ENCODE measurements at places on chromosomes 13 and 19.

GRCh38 chr19:29596080-29596727 lies 9.9 kb upstream of the POP4 start:
- DNase-seq, result no peak

DNA sequence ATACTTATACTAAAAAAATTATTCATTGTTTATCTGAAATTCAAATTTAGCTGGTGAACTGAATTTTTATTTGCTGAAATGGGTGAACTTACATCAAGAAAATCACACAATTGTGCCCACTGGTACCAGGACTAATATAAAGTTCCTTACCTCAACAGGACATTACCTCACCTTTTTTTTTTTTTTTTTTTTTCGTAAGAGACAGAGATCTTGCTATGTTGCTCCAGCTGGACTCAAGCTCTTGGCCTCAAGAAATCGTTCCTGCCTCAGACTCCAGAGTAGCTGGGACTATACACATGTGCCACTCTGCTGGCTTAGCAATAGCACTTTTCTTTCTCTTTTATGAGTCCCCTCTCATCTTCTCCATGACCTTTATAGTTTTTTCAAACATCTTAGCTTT lies 22.5 kb upstream of the NDFIP2 start:
- DNase-seq, result no peak

DNA sequence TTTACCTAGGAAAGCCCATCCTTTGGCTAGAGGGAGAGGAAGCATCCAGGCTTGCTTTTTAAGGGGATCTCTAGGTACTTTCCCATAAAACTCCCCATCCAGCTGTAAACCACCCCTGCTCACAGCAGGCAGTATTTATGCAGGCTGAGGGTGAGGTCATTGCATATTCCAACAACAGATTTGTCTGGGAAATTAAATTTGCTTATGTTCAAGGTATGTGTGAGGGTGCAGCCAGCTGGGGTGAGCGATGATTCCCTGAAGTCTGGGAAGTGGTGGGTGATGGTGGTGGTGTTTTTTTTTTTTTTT lies 96.3 kb upstream of the C1QTNF9B start:
- DNase-seq, result no peak

- no peak for DNase-seq
These were observed 27.9 kb downstream of the MIPEP start for GRCh38 chr13:23861310-23861709.

GRCh38 chr19:46435009-46435408 lies 6.3 kb upstream of the PNMA8C start:
- no peak for DNase-seq

GRCh38 chr13:73107970-73108369 lies 49.2 kb downstream of the KLF5 start:
- DNase-seq, result no peak

DNA sequence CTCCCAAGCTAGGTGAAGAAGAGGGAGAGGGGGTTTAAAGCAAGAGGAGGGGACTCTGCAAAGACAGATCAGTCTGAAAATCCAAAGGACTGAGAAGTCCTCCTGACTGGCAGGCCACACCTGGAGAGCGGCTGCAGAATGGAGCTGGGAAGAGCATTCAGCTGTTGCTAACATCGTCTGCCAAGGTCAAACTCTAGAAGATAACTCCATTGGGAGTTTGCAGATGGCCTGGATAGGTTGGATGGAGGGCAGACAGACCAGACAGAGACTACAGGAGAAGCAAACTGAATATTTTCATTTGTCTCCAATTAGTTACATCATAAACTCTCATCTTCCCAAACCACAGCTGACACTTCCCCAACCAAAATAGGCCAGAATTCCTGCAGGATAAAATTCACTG lies 19.9 kb upstream of the SHISA2 start:
- no peak for DNase-seq

GRCh38 chr13:35473206-35473775 lies 3.2 kb downstream of the MAB21L1 start:
- no peak for DNase-seq

GRCh38 chr19:46449228-46449627 lies 20.5 kb upstream of the PNMA8C start:
- DNase-seq, result no peak

GRCh38 chr19:4059453-4059871 lies 7.2 kb downstream of the ZBTB7A start:
- no peak for DNase-seq

GRCh38 chr19:8609279-8610040 lies 1.1 kb downstream of the ADAMTS10 start:
- DNase-seq, result no peak

- DNase-seq, result no peak
These were observed 44.3 kb upstream of the N4BP2L1 start for GRCh38 chr13:32472194-32472621.

GRCh38 chr13:77544355-77544754 lies 8.8 kb downstream of the SCEL start:
- DNase-seq, result no peak

DNA sequence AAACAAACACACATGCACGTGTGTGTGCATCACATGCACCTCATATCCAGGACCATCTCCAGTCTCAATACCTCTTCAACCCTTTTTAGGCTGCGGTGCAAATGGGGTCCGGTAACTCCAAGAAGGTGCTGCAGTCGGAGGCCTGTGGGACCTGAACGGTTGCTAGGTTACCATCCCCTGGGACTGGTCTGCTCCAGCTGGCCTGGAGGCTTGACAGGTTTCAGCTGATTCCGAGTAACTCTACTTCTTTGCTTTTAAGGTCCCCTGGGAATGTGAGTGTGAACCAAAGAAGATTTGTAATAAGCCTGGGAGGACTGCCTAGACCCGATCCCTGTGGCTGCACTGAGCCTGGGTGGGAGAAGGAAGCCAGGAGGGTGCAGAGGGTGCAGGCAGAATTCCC lies 117.5 kb downstream of the CCNA1 start:
- no peak for DNase-seq

DNA sequence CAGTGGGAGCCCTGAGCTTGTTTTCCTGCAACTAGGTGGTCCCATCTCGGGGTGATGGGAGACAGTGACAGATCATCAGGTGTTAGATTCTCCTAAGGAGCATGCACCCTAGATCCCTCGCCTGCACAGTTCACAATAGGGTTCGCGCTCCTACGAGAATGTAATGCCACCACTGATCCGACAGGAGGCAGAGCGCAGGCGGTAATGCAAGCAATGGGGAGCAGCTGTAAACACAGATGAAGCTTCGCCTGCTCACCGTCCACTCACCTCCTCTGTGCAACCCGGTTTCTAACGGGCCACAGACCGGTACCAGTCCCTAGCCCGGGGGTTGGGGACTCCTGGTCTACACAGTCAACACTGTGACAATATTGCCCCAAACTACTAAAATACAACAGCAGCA lies 38.8 kb downstream of the CARD8 start:
- no peak for DNase-seq

DNA sequence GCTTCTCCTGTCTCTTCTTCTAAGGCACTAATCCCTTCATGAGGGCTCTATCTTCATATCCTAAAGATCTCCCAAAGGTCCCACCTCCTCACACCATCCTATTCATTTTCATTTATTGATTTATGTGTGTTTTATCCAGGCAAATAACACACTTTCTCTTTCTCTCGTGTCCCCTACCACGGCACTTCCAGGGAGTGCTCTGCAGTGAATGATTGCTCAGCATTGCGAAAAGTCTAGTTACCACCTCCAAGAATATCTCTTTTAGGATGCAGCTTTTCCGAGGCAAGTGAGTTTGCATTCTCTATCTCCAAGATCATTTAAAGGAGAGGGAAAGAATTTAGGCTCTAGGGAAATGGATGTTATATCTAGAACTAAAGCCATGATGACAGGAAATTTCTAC lies 101.7 kb downstream of the MIPEP start:
- DNase-seq, result no peak

DNA sequence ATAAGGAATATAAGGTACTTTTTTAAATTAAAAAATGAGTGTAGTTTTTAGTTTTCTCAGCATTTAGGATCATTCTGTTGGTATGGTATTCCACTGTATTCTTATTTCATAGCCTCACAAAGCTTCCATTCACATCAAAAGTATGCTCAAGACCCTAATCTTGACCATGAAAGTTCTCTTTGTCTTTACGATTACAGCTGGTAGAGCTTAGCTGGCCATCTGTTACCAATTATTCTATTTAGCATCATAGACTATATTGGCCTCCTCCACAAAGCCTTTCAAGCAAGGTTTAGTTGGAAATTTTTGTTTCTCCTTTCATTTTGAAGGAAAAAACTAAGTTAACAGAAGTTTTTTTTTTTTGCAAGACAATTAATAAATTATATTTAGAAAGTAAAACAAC lies 245.1 kb downstream of the KCTD12 start:
- DNase-seq, result no peak

GRCh38 chr19:12543855-12544254 lies 7.4 kb downstream of the ZNF564 start:
- DNase-seq, result no peak

- DNase-seq, result no peak
These were observed 96.1 kb downstream of the WTIP start for GRCh38 chr19:34577531-34578101.

DNA sequence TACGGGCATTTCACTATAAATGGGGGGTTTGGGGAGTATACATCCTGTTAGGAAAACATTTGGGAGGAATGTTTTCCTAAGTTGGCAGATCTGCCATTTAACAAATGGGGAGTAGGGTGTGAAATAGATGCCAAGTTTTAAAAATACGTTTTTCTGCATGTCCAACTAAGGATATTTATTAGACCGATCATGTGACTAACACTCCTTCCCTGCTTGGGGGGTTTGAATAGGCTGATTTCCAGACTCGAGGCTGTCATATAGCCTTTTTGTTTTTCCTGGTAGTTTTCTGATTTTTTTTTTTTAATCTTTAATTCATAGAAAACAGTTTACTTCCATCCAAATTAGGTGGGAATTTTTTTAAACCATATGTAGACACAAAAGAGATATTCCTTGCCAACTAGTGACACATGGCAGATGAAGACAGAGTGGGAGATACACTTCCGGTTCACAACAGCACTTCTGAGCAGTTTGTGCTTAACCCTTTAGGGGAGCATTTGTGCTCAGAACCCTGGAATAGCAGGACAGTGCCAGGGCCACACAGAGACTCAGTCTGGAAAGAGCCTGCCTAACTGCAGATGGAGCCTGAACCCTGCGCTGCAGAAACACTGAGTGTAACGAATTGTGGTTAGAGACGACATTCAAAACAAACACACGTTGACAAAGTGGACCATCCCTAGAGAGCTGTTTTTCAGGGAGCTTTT lies 5.6 kb upstream of the GATAD2A start:
- no peak for DNase-seq

DNA sequence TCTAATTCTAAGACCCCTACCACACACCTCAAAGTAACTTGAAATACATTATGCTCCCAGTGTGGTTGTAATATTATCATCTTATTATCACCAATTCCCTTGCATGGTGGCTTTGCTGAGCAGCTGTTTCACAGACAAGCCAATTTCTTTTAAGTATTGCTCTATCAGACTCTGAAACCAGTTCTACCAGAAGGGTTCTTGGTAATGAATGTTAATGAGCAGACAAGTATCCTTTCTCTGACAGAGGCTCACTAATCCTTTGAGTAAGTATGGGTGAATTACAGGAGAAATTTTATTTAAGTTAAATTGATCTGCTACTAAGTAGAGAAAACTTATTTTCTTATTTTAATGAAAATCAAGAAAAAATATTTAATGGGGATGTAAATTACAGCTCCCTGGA lies 326.0 kb downstream of the GPC6 start:
- no peak for DNase-seq

DNA sequence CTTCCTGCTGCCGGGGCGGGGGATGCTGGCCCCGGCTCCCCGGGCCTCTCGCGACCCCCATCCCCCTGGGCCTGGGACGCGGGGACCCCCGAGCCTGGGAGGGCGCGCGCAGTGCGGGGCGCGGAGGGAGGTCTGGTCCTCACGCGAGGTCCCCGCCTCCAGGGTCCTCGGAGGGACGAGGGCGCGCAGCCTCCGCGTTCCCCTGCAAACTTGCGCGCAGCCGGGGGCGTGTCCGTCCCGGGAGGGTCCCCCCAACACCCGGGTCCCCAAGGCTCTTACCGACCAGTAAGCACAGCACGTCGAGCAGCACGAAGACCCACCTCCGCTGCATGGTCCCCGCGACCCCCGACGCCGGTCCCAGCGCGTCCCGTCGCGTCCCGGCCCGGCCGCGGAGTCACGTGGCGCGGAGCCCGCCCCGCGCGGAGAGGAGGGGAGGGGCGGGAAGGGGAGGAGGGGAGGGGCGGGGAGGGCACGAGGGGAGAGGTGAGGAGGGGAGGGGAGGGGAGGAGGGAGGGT lies at the start of gene PLPP2:
TSS of gene PLPP2 (minus strand) at position 398 of the 516 bp plus-strand sequence. CDS start at position 331, 67 bp downstream.
- no peak for DNase-seq

DNA sequence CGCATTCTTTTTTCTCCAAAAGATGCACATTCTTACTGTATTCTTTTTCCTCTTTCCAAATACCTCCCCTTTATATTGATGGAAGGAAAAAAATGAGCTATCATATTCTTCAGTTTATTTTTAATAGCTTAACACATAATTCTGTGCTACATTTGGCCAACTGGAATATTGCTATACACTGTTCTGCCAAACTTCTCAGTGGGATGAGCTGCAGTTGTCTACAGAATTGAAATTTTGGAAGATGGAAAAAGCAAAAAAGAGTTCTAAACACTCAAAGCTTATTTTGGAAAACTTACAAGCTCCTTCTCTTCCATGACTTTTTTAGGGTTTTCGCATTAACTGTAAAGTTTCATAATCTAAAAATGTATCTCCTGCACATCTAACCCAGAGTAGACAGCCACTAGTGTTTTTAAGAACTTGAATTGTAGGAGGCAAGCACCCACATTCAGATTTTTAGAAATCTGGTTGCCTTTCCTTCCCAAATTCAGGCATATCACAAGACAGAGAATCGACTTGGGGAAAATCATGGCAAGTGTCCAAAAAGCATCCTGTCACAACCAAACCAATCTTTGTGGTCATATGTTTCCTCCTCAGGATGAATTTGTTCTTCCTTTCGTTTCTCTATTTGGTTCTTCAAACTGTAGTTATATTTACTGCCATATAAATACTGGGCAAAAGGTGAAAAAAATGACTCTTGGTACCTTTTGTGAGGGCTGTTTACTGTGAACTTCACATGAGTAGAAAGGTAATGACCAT lies 111.4 kb upstream of the FRY start:
- no peak for DNase-seq

Measured in NCI-H2081 treated with DMSO at 0.1 percent for 48 hours (cell line).